ENCODE measurements at places on chromosomes 16 and 17.

DNA sequence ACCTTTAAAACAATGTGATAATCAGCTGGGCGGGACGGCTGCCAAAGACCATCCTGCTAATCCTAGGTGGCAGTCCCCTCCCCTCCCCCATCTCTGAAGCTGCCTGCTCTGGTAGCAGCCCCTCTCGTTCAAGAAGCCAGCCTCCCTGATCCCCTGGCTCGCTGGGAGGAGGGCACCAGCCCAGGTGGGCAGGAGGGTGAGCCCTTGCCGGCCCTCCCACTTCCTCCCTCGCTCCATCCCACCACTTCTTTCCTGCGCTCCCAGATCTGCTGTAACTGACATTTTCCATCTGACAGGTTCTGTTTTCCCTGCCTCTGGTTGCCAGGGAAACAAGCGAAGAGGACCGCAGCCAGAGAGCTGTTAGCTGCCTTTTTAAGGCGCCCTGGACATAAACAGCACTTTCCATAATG lies 155.7 kb upstream of the TNRC6C start:
- DNase-seq, result no peak

GRCh38 chr17:77844681-77845080 lies 113.8 kb upstream of the TNRC6C start:
- DNase-seq, result no peak

- no peak for DNase-seq
These were observed 37.3 kb downstream of the PLCG2 start for GRCh38 chr16:81816351-81816750.

DNA sequence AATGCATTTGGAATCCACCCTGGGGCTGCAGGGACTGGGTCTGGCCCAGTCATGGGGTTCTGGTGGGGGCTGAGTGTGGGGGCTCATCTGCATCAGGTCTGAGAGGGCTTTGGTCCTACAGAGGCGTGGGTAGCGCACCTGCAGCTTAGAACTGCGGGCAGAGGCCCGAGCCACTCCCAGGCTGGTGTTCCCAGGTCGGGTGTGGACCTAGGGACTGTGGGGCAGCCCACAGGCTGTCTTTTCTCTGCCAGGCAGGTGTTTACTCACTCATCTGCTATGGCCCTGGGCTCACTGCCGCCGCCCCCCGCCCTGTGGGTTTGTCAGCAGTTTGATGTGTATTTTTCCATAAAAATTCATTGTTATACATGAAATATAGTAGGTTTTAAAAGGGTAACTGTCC lies 27.0 kb upstream of the DOC2B start:
- DNase-seq, result no peak

DNA sequence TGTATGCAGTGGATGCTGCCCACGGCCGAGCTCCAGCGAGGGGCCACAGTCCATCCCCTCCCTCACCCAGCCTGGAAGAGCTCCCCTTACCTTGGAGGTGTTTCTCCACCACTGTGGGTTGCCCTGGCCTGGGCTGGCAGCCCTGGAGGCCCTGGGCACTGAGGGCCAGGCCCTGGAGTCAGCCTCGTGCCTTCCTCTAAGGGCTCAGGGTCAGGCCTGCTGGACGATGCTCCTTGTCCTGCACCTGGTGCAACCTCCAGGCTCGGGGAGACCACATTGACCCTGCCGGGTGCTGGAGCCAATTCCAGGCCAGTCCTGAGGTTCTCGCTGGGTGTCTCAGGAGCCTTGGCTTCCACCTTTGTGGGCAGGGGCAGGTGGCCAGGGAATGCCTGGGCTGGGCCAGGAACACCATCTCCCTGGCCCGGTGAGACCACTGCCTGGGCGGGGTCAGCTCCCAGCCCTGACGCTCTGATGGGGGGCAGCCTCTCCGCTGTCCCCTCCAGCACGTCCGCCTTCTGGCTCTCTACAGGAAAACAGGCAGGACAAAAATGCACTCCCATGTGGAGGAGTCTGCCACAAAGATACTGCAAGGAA lies 10.4 kb downstream of the MYLK3 start:
- no peak for DNase-seq

DNA sequence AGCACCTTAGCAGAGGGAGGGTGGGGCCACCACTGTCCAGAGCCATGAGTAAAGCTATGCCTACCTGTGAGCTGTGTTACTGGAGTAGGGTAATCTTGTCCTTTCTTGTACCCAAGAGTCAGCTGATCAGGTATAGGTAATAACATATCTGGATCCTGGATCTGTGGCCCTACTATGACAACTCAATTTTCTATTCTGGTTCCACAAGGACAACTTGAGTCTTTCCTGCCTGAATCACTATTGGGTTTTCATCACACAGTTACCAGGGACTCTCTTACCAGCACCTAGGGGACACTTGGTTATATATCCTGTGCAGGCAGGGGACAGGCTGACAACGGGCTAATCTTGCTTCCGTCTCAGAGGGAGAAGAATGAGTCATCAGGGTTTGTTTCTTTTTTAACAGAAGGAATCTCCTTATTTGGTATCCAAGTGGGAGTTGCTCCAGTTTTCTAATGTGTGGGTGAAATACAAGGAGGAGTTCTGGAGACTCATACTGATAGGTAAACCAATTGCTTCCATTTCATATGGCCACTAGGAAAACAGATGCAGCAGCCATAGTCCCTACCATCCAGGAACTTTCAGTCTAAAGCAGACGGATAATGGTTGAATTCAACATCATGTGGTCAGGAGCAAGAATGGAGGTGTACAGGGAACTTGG lies 6.8 kb downstream of the ZNF267 start:
- DNase-seq, result no peak

- no peak for DNase-seq
These were observed 13.5 kb downstream of the KIAA0753 start for GRCh38 chr17:6627019-6627418.

- no peak for DNase-seq
These were observed 1.9 kb downstream of the ARL16 start for GRCh38 chr17:81681672-81682071.

DNA sequence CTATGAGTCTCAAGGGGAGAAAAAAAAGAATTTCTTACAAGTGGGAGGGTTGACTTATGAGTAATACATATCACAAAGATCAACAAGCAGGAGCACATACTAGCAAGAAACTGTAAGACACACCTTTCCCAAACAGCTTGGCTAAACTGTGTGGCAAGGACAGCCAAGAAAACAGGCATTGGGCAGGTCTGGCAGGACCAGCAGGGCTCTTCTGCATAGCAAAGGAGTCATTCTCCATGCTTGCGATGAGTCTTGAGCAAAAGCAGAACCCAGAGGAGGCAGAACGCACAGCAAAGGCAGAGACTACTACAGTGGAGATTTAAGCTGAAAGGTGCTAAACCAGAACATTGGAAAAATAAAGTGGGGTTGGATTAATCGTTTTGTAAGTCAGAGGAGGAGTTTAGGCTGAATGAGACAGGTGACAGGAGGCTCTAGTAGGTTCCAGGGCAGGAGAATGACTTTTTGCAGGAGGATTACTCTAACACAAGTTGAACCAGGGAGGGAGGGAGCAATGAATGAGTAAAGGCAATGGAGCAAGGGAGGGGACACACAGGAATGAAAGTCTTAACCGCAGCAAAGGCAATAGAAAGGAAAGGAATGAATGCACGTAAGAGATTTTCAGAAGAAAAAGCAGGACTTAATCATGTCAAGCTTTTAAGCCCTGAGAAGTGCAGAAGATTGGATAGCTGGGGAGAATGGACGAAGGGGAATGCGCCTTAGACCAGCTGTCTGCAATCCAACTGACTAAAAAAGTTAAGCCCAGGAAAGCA lies 2.7 kb downstream of the N4BP1 start:
- no peak for DNase-seq

DNA sequence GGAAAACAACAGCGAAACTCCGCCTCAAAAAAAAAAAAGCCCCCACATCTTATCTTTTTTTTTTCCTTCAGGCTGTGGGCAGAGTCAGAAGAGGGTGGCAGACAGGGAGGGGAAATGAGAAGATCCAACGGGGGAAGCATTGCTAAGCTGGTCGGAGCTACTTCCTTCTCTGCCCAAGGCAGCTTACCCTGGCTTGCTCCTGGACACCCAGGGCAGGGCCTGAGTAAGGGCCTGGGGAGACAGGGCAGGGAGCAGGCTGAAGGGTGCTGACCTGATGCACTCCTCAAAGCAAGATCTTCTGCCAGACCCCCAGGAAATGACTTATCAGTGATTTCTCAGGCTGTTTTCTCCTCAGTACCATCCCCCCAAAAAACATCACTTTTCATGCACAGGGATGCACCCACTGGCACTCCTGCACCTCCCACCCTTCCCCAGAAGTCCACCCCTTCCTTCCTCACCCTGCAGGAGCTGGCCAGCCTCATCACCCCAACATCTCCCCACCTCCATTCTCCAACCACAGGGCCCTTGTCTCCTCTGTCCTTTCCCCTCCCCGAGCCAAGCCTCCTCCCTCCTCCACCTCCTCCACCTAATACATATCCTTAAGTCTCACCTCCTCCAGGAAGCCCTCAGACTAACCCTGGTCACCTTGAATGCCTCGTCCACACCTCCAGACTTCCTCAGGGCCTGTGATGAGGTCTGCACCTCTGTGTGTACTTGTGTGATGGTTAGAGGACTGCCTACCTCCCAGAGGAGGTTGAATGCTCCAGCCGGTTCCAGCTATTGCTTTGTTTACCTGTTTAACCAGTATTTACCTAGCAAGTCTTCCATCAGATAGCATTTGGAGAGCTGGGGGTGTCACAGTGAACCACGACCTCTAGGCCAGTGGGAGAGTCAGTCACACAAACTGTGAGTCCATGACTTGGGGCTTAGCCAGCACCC lies 1.2 kb upstream of the HBA1 start:
- DNase-seq, result no peak

- no peak for DNase-seq
These were observed 18.4 kb downstream of the CYB5D2 start for GRCh38 chr17:4161192-4161966.

GRCh38 chr16:15874745-15875314 lies 13.6 kb downstream of the CEP20 start:
- no peak for DNase-seq

- DNase-seq, result peak; percentile 68
These were observed at the start of gene BRD7 for GRCh38 chr16:50368410-50369132. BRD7 (minus strand) TSS chr16:50368988; CDS start chr16:50368774, 214 bp downstream.

DNA sequence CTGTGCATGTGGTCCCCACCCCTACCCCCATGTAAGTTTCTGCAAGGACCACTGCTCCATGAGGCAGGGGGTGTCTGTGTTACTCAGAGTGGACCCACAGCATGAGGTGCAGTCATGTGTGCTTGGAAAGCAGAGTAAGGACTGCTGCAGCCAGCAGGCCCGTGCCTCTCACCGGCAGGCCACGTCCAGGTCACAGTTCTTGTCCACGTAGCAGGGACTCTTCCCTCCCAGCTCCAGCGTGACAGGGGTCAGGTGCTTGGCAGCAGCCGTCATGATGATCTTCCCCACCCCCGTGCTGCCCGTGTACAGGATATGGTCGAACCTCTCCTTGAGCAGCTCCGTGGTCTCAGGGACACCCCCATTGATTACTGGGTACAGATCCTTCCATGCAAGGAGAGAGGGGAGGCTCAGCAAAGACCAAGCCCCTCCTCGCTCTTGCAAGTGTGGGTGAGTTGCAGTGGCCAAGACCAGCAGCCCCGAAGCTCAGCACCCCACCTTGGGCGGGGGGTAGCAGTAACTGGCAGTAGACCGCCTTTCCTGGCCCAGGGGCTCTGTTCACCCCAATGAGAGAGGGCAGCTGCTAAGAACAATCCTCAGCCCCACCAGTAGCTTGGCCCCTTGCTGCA lies 6.2 kb downstream of the ALDH3A1 start:
- no peak for DNase-seq

DNA sequence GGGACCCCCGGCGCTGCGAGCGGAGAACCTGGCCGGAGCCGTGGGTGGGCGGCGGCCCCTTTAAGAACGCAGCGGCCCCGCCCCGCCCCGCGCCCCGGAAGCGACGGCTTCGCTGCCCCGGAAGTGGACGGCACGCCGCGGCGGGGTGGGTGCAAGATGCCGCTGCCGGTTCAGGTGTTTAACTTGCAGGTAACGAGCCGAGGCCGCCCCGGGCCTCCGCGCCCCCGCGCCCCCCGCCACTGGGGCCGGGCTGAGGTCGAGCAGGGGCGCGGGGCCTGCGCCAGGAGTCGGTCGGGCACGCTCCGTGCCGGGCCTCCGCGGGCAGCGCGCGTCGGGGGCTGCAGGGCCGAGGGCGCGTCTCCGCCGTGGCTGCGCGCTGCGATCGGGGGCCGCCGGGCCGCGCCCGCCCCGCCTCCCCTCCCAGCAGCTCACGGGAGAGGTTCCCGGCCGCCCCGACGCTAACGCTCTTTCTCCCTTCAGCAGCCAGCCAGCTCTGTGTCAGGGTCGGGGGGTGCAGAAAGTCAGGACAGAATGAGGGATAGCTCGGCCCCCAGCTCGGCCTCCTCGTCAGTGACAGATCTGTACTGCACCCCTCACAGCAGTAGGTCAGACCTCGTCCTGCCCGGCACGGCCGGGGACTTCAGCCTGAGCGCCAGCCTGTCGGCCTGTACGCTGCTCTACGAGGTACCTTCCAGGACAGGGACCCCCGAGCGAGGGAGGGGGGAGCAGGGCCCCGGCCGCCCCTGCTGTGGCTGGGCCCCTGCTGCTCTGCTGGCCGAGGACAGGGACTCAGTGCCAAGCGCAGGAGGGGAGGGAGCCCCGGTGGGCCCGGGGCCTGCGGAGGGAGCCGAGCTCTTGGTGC lies at the start of the genes GPS1 and RFNG:
TSS of gene GPS1 (plus strand) at position 123 of the 862 bp plus-strand sequence. CDS start at position 157, 34 bp downstream.
TSS of gene RFNG (minus strand) at position 36 of the 862 bp plus-strand sequence. CDS start 45 bp downstream, outside the sequence.
- peak; percentile 76 for DNase-seq

DNA sequence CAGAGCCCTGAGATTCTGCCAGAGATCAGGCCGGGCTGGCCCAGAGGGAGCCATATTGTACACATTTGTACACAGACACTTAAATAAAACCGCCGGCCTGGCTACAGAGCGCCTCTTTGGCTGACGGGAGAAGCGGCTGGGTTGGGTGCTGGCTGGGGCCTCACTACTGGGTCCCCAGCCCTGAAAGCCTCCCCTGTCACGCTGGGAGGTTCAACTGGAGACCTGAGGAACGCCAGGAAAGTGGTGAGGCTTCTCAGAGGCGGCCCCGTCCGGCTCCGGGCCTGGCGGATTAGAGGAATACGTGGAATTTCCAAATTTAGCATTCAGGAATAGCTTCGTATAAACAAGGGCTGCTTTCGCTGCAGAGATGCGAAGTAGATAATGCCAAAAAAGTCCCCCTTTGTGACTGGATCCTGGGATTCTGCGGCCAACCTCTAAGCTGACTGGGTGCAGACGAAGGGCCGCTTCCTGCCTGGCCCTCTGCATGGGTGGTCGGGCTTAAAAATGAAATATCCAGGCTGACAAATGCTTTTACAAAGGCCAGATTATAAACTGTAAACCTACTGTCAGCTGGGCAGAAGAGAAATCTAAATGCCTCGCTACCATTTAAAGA lies 252.4 kb downstream of the IRF8 start:
- no peak for DNase-seq

DNA sequence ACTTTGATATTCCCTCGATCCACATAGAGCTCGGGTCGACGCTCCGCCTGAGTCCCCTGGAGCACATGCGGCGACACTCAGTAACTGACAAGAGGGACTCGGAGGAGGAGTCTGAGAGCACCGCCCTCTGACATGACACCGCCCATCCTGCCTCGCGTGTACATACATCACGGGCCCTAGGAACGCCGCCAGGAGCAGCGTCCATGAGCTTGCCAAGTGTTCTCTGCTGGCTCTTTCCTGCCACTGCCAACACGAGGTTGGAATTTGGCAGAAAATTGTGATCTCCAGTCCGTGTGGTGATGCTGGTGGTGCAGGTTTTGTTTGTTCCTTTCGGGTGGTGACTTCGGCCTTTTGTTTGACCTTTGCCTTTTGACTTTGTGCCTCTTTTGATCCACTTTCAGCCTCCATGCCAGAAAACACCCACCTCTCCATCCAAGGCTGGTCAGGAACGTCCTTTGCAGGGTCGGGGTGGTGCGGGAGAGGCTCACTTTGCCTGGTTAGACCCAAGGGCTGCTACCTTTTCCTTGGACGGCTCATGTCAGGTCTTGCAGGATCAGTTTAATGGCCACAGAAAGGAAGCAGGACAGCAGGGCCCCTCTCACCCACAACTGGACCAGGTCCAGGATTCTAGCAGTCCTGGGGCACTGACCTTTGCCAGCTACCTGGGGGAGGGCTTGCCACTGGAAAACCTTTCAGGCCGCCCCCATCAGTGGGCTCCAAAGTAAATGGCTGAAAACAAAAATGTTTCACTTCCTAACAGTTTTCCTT lies 27.6 kb downstream of the ELAC2 start:
- DNase-seq, result no peak

Data from activated T-helper 1 cell treated with Interleukin-2 at 50 U/mL for 16 hours (primary cell).